Cardiac muscle cell (in vitro differentiated cells and primary cell): ENCODE measurements at places on chromosomes 5 and 9. TPM values are rescaled to one million over a fixed set of nuclear protein-coding genes. Genes with fewer than 3 reads are reported as not detected.

PCDHB12 gene
- polyA plus RNA-seq = 2.1 and 3.5 TPM in 2 replicates

PRKAA1 gene
- 22.6 and 29.3 TPM in 2 replicates for polyA plus RNA-seq

CLTA gene
- polyA plus RNA-seq = 118 and 147 TPM in 2 replicates

PCDHGC4 gene
- 0.84 and 2.9 TPM in 2 replicates for polyA plus RNA-seq

RMND5B gene
- 57.2 and 58.2 TPM in 2 replicates for polyA plus RNA-seq

SV2C gene
- polyA plus RNA-seq = 0.13 TPM in 1 of 2 replicates, not detected in the other

GRPEL2 gene
- 4.2 and 6.6 TPM in 2 replicates for polyA plus RNA-seq
